ENCODE measurements at places on chromosomes 3 and 15.

DNA sequence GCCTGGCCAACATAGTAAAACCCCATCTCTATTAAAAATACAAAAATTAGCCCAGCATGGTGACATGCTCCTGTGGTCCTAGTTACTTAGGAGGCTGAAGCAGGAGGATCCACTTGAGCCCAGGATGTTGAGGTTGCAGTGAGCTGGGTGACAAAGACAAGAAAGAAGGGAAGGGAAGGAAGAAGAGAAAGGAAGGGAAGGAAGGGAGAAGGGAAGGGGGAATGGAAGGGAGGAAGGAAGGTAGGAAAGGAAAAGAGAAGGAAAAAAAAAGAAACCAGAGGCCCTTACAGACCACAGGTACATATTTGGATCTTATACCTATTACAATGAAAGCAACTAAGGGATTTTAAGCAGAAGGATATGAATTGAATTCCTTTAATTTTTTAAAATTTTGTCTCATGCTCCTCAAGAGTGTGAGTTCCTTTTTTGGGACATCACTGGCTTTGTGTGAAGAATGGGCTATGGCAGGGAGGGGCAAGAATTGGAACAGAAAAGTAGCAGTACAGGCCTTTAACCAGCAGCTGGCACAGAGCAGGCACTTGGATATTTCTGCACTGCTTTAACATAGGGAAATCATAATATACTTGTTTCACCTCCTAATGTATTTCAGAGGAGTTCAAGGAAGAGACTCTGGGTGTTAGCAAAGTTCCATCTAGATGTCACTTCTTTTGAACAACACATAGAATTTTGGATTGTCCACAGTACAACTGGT is 7.9 kb downstream of the RAB27A start:
- no peaks in the 10 kb centered on the region for H3K27me3 ChIP-seq
- H3K27ac ChIP-seq: peak overlapping the region; percentile 79
- H3K4me3 ChIP-seq: no peak overlapping the region
- no peaks in the 10 kb centered on the region for H3K36me3 ChIP-seq
- peaks cover 79% of the 10 kb centered on the region for H3K4me1 ChIP-seq
- DNase-seq: no peak

GRCh38 chr3:197082871-197083270 is 53.3 kb upstream of the MELTF start:
- H3K27ac ChIP-seq: no peak overlapping the region
- H3K27me3 ChIP-seq: no peaks in the 10 kb centered on the region
- DNase-seq: no peak
- no peaks in the 10 kb centered on the region for H3K4me1 ChIP-seq
- peaks cover 4% of the 10 kb centered on the region for H3K36me3 ChIP-seq
- no peak overlapping the region for H3K4me3 ChIP-seq

- no peak overlapping the region for H3K4me3 ChIP-seq
- DNase-seq: no peak
- peaks cover 6% of the 10 kb centered on the region for H3K4me1 ChIP-seq
- no peaks in the 10 kb centered on the region for H3K27me3 ChIP-seq
- H3K27ac ChIP-seq: no peak overlapping the region
Observed at GRCh38 chr3:102089904-102090720, 240.8 kb downstream of the NFKBIZ start.

DNA sequence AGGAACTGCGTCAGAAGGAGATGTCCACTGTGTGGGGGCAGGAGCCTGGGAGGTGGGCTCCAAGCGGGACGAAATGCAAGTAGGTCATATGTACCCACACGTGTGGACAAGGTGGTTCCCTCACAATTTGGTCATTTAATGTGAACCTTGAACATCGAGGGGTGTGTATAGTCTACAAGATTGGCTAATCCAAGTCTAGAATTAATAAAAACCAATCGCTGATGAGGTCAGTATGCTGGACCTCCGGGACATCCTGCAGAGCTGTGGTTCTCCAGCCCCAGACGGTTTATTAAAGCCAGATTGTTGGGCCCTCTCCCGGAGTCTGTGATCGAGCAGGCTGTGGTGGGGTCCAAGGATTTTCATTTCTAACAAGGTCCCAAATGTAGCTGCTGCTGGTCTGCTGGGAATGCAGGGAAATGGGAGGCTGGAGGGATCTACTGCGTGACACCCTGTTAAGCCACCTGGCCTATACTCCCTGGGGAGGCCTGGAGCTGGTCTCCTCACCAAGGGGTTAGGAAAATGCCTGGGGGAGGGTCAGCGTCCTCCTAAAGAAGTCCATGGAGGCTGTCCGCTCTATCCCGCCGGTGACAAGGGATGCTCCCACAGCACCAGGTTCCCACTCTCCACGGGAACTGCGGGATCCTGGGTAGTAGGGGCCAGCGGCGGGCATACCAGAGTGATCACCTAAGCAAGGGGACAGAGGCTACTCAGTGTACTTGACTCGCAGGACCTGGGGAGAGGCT is 25.1 kb downstream of the PCSK6 start:
- no peaks in the 10 kb centered on the region for H3K36me3 ChIP-seq
- no peaks in the 10 kb centered on the region for H3K27me3 ChIP-seq
- H3K4me3 ChIP-seq: no peak overlapping the region
- H3K27ac ChIP-seq: no peak overlapping the region
- DNase-seq: no peak
- no peaks in the 10 kb centered on the region for H3K4me1 ChIP-seq

GRCh38 chr3:120203016-120203415 is 82.0 kb downstream of the GPR156 start:
- peak overlapping the region; percentile 69 for H3K27ac ChIP-seq
- peaks cover 15% of the 10 kb centered on the region for H3K4me1 ChIP-seq
- no peak overlapping the region for H3K4me3 ChIP-seq
- H3K36me3 ChIP-seq: no peaks in the 10 kb centered on the region
- no peaks in the 10 kb centered on the region for H3K27me3 ChIP-seq

DNA sequence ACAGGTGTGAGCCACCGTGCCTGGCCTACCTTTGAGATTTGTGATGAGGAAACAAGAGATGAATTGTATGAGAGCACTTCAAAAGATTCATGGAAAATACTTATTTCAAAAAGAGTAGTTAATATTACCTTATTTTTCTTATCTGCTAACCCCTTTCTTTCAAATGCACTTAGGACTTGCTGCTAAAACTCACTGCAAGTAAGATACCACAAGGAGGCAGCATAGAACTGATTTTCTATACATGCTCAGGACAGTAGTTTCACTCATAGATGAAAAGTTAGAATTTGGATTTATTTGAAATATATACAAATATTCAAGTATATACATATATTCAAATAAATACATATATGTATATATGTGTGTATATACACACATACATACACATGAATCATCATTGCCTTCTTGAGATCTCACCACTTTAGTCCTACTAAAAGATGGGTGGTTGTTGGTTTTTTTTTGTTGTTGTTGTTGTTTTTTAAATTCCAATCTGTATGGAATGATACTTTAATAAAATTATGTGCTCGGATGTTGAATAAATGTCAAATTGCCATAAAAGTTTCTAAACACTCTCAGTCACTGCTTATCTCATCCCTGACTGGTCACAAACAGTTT is 2.4 kb downstream of the CCNDBP1 start:
- H3K4me1 ChIP-seq: peaks cover 24% of the 10 kb centered on the region
- no peaks in the 10 kb centered on the region for H3K27me3 ChIP-seq
- H3K27ac ChIP-seq: no peak overlapping the region
- peaks cover 32% of the 10 kb centered on the region for H3K36me3 ChIP-seq

GRCh38 chr15:68620721-68621527 is 42.1 kb downstream of the CORO2B start:
- no peaks in the 10 kb centered on the region for H3K27me3 ChIP-seq
- peak overlapping the region; percentile 64 for H3K27ac ChIP-seq
- H3K36me3 ChIP-seq: no peaks in the 10 kb centered on the region
- H3K4me3 ChIP-seq: no peak overlapping the region
- H3K4me1 ChIP-seq: peaks cover 27% of the 10 kb centered on the region

- no peaks in the 10 kb centered on the region for H3K36me3 ChIP-seq
- no peak overlapping the region for H3K27ac ChIP-seq
Observed at GRCh38 chr3:104437891-104438290, 928.8 kb upstream of the ALCAM start.

GRCh38 chr3:55728461-55729100 is 241.5 kb upstream of the WNT5A start:
- no peak overlapping the region for H3K4me3 ChIP-seq
- H3K27me3 ChIP-seq: no peaks in the 10 kb centered on the region
- H3K36me3 ChIP-seq: no peaks in the 10 kb centered on the region
- no peaks in the 10 kb centered on the region for H3K4me1 ChIP-seq
- no peak overlapping the region for H3K27ac ChIP-seq

DNA sequence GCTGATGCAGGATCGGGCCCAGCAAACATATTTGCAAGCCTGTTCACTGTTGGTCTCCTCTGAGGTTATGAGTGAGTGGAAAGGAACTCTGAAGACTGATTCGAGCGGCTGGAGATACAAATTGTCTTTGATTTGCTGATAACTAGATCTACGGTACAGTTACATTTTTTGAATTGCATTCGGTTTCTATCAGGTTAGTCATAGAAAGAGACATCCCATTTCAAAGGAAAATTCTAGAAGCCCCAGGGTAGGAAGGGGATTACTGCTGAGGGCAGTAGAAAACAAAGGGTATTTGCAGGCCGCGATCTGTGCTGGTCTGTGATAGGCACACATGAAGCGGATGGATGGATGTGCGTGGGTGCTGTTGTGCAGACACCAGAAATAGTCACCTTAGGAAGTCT is 228.4 kb downstream of the ITPR1 start:
- H3K27ac ChIP-seq: peak overlapping the region; percentile 37
- DNase-seq: no peak
- no peak overlapping the region for H3K4me3 ChIP-seq
- H3K36me3 ChIP-seq: peaks cover 4% of the 10 kb centered on the region
- no peaks in the 10 kb centered on the region for H3K27me3 ChIP-seq

DNA sequence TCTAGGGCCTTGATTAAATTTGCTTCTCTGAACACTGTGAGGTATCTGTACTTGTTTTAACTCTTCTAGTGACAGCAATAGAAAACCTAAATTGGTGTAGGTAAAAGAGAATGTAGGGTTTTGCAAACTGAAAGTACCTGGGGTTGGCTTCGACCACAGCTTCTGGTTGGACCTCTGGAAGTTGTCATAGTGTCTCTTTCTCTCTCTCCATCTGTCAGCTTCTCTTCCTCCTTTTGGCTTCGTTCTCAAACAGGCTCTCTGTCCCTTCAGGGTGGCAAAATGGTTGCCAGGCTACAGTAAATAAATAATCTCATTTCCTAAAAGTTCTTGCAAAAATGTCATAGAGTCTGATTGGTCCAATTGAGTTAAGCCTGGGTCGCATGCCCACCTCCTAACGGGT is 149.3 kb upstream of the CTDSPL start:
- peak overlapping the region; percentile 53 for H3K27ac ChIP-seq
- no peak overlapping the region for H3K4me3 ChIP-seq
- peaks cover 19% of the 10 kb centered on the region for H3K4me1 ChIP-seq
- no peaks in the 10 kb centered on the region for H3K36me3 ChIP-seq
- no peaks in the 10 kb centered on the region for H3K27me3 ChIP-seq

GRCh38 chr15:63763476-63764123 is 70.1 kb downstream of the HERC1 start:
- no peaks in the 10 kb centered on the region for H3K27me3 ChIP-seq
- H3K4me3 ChIP-seq: no peak overlapping the region
- H3K4me1 ChIP-seq: peaks cover 7% of the 10 kb centered on the region
- H3K36me3 ChIP-seq: no peaks in the 10 kb centered on the region
- no peak for DNase-seq

GRCh38 chr3:557972-558371 is 361.4 kb downstream of the CHL1 start:
- H3K27ac ChIP-seq: no peak overlapping the region
- no peak for DNase-seq
- no peaks in the 10 kb centered on the region for H3K27me3 ChIP-seq
- H3K36me3 ChIP-seq: no peaks in the 10 kb centered on the region

- H3K4me3 ChIP-seq: peak overlapping the region; percentile 80
- H3K27ac ChIP-seq: peak overlapping the region; percentile 98
- peaks cover 40% of the 10 kb centered on the region for H3K4me1 ChIP-seq
- no peaks in the 10 kb centered on the region for H3K27me3 ChIP-seq
- no peaks in the 10 kb centered on the region for H3K36me3 ChIP-seq
- DNase-seq: peak; percentile 90
Observed at GRCh38 chr15:58771621-58772250, 634 bp downstream of the MINDY2 start.

GRCh38 chr3:10306156-10306555 is 13.4 kb upstream of the GHRL start:
- no peak overlapping the region for H3K4me3 ChIP-seq
- no peak for DNase-seq
- H3K27ac ChIP-seq: no peak overlapping the region
- no peaks in the 10 kb centered on the region for H3K4me1 ChIP-seq
